ENCODE measurements at places on chromosomes 5 and 9. TPM values are rescaled to one million over a fixed set of nuclear protein-coding genes. Genes with fewer than 3 reads are reported as not detected.
A peak's percentile ranks its signal among the peaks of the same experiment; 100 is the strongest.

- H3K27me3 ChIP-seq, result peaks cover 25% of the 10 kb centered on the region
- H3K4me1 ChIP-seq, result peaks cover 49% of the 10 kb centered on the region
Observed at GRCh38 chr9:89985068-89985467, 380.3 kb downstream of the GADD45G start.

GRCh38 chr5:144436007-144436406 lies 265.3 kb downstream of the KCTD16 start:
- no peak for DNase-seq
- H3K27me3 ChIP-seq, result no peaks in the 10 kb centered on the region
- H3K27ac ChIP-seq, result no peak overlapping the region
- no peaks in the 10 kb centered on the region for H3K4me1 ChIP-seq

GRCh38 chr5:111117136-111117535 lies 25.0 kb downstream of the WDR36 start:
- DNase-seq, result no peak
- no peak overlapping the region for H3K27ac ChIP-seq
- H3K27me3 ChIP-seq, result no peaks in the 10 kb centered on the region

LCN12 gene
- total RNA-seq, result 2.1 TPM

DNA sequence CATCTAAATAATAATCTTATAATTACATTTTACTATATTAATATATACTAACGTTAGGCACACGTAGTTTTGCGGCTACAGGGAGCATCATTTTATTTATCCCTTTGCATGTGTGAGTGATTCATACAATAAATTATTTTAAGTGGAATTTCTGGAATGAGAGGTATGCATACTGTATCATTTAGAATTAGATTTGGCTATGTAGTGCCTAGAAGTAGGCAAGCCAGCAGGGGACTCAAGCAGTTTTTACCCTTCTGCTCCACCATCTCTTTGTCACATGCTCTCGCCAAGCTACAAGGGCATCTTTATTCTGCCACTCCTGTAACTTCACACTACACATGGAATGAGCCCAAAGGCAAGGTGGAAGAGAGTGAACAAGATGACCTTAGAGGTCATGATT lies 60.8 kb downstream of the MEGF10 start:
- H3K27ac ChIP-seq, result no peak overlapping the region
- DNase-seq, result no peak
- H3K27me3 ChIP-seq, result peaks cover 2% of the 10 kb centered on the region
- H3K4me3 ChIP-seq, result no peak overlapping the region

CCT5 gene
- 360 TPM for total RNA-seq

DNA sequence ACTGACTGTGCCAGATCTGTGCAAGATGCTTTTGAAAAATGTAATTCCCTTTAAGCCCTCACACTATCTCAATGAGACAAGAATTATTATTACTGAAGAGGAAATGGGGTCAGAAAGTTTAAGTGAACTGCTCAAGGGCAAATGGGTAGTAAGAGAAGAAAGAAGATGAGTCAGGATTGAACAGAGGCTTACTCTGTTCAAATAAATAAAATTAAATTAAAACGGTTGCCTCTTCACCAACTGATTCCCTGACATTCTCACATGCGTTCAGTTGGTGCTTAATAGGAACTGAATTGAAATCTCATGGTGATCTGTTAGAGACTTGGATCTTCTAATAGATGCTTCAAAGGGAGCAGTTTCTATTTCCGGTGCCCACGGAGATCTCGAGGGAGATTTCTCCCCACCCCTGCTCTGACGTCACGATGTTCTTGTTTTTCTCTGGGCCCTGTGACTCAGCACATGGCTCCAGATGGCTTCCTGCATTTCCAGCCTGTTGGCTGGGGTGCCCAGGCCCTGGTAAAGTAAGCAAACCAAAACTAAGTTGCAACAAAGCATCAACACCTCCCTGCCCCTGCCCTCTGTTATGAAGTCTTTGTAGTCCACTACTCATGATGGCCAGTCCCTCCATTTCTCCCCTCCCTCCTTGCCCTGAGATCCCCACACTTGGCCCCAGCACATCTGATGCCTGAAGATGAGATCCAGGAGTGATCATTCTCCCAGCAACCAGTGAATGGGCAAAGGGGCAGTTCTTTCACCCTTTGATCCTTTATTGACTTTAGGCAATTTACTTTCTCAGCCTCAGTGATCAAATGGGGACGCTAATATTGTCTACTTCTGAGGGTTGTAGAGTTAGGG lies 106.1 kb upstream of the CPEB4 start:
- H3K4me1 ChIP-seq, result peaks cover 33% of the 10 kb centered on the region
- H3K27me3 ChIP-seq, result no peaks in the 10 kb centered on the region
- H3K27ac ChIP-seq, result peak overlapping the region; percentile 93

C9orf153 gene
- 0.26 TPM for total RNA-seq

DNA sequence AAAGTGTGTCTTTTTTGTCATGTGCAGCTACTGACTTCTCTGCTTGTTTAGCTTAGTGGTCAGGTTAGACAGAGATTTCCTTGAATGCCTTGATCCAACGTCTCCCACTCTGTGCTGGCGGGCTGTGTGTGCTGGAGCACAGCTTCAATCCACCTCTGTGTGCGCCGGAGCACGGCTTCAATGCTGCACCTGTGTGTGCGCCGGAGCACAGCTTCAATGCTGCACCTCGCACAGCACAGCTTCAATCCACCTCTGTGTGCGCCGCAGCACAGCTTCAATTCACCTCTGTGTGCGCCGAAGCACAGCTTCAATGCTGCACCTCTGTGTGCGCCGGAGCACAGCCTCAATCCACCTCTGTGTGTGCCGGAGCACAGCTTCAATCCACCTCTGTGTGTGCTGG lies 69.0 kb upstream of the PHYKPL start:
- no peak for DNase-seq
- H3K4me3 ChIP-seq, result no peak overlapping the region
- H3K27ac ChIP-seq, result no peak overlapping the region
- no peaks in the 10 kb centered on the region for H3K36me3 ChIP-seq
- no peaks in the 10 kb centered on the region for H3K4me1 ChIP-seq

DNA sequence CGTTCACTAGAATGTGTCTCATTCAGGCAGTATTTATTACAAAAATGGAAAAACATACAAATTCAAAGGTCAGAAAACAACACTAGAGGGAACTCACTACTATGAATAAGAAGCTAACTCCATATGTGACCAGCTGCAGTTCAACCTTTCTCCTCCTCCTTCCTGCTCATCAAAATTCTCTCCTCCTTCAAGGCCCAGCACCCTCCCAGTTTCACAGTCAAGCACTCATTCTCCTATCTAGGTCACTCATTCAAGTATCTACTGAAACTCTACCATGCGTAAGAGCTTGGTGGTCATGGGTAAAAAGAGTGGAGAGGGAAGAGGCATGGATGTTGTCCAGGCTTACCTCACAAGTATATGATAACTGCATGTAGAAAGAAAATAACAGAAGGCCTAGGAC lies 27.7 kb downstream of the ECPAS start:
- H3K36me3 ChIP-seq, result peaks cover 1% of the 10 kb centered on the region
- no peak for DNase-seq
- H3K4me1 ChIP-seq, result peaks cover 34% of the 10 kb centered on the region

PAIP1 gene
- 50.5 TPM for total RNA-seq

GRCh38 chr5:126007841-126008240 lies 415.4 kb upstream of the GRAMD2B start:
- no peaks in the 10 kb centered on the region for H3K36me3 ChIP-seq
- no peaks in the 10 kb centered on the region for H3K4me1 ChIP-seq
- no peak overlapping the region for H3K27ac ChIP-seq
- no peak for DNase-seq
- H3K27me3 ChIP-seq, result no peaks in the 10 kb centered on the region
- H3K4me3 ChIP-seq, result no peak overlapping the region

GRCh38 chr9:137705906-137706305 lies 87.1 kb downstream of the EHMT1 start:
- peaks cover 20% of the 10 kb centered on the region for H3K36me3 ChIP-seq
- H3K27ac ChIP-seq, result peak overlapping the region; percentile 33
- no peak for DNase-seq
- no peaks in the 10 kb centered on the region for H3K27me3 ChIP-seq
- H3K4me1 ChIP-seq, result peaks cover 46% of the 10 kb centered on the region

GRCh38 chr5:51846015-51846414 lies 462.8 kb downstream of the ISL1 start:
- H3K4me1 ChIP-seq, result no peaks in the 10 kb centered on the region
- H3K27ac ChIP-seq, result no peak overlapping the region
- H3K4me3 ChIP-seq, result no peak overlapping the region
- H3K36me3 ChIP-seq, result no peaks in the 10 kb centered on the region
- no peak for DNase-seq
- no peaks in the 10 kb centered on the region for H3K27me3 ChIP-seq

DNA sequence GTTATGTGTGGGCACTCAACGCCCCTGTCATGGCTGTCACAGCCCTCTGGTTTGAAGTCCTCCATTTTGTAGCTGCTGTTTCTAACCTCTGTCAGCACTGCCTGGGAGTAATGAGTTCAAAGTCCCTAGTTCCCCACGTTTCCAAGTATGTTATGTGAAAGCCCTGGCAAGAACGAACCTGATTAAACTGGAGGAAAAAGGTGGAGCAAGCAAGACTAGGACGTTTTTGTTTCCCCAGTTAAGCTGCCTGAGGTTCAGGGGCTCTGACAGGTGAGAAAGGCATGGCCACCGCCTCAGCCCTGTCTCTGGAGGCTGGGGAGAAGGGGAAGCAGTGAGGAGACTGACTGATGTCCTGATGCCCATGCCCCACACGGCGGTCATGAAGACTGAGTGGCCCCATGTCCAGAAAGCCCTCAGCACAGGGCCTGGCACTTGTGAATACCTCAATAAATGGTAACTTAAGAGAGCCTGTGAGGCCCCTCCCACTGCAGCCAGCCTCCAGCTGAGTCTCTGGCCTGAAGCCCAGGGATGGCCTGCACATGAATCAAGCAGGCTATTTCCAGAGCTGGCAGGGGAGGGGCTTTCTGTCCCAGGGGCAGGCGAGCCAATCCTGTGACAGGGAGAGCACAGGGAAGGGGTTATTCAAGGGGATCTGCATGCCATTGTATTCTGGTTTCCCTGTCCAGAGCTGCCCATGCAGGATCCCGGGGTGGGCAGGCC lies 61.8 kb downstream of the PFDN1 start:
- peaks cover 12% of the 10 kb centered on the region for H3K4me1 ChIP-seq
- no peak overlapping the region for H3K27ac ChIP-seq
- no peak for DNase-seq
- H3K36me3 ChIP-seq, result peaks cover 9% of the 10 kb centered on the region

- H3K4me3 ChIP-seq, result no peak overlapping the region
- DNase-seq, result no peak
- no peaks in the 10 kb centered on the region for H3K4me1 ChIP-seq
Observed at GRCh38 chr5:3287516-3287915, 308.1 kb upstream of the IRX1 start.

DNA sequence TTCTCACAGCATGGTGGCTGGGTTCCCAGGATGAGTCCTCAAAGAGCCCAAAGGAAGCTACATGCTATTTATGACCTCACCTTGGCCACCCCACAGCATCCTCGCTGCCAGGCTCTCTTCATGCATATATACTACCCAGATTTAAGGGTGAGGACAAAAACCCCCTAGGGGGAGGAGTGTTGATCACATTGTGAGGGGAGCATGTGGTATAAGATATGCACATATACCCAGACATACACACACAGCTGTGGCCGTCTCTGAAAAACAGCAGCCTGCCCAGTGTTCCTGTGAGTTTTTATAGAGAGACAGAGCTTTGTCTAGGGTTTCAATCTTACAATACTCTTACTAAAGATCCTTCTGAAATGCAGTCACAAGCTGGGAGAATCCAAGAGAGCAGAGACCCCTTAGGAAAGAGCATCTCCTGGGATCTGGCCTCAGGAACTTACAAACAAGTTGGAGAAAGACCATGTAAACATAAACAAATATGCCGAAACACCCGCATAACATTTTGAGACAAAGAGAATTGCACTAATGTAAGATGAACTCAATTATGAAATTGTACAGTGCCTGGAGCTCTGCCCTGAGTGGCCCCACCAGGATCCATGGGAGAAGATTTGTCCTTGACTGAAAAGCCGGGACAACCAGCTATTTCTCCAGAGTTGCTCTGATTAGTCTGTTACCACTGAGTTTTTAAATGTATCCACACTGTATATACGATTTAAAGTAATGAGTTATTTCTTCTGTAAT lies 146.4 kb downstream of the GADD45G start:
- no peaks in the 10 kb centered on the region for H3K36me3 ChIP-seq
- no peak overlapping the region for H3K4me3 ChIP-seq
- H3K4me1 ChIP-seq, result peaks cover 24% of the 10 kb centered on the region
- no peaks in the 10 kb centered on the region for H3K27me3 ChIP-seq
- DNase-seq, result no peak

Data from activated CD4-positive, alpha-beta memory T cell treated with anti-CD3 and anti-CD28 coated beads for 36 hours (primary cell).